Activated gamma-delta T cell treated with anti-CD3 and anti-CD28 coated beads, Interleukin-2, amount 50 U/mL, for 16 hours (primary cell): ENCODE measurements at places on chromosomes 3 and 15.

DNA sequence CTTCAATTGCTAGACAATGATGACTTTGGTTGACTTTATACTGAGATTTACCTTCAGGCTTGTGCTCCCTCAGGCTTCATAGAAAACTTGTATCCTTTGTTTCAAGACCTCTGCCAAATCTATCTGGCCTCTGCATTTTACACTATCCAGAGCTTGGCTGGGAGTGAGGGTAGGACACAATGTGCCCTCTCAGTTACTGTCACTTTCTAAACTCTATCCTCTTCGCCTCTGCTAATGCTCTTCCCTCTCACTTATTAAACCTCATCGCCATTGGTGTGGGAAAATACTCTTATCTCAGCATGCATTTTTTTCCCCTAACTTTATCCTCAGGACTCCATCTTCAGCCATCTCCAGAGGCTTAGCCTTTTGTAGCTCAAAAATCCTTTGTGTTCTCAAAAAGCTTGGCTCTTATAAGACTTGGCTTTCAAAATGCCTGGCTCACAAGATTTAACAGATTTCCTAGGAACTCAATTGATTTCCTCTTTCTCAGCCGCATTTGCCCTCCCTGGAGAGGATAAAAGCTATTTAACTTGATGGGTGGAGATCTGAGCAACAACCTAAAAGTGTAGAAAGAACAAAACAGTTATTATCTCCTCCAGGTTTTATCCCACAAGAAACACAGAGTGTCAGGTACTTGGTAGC, 28.3 kb downstream of the SUCNR1 start:
- DNase-seq, result no peak

DNA sequence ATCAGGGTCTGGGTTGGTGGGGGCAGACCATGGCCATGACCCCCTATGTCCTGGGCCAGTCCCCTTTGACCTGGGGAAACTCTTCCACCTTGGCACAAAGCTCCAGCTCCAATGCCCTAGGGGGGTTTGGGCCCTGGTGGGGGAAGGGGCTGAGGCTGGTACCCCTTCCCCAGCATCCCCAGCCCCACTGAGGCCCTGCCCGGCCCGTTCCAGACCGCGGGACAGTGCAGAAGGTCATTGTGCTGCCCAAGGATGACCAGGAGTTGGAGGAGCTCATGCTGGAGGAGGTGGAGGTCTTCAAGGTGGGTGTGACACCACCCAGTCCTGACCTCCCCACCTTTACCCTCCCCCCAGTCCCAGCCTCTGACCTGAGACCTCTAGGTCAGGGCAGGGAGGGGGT, 6.2 kb upstream of the GNAT1 start:
- no peak for DNase-seq

GRCh38 chr15:25439369-25439836, 579 bp upstream of the UBE3A start:
- DNase-seq, result no peak

DNA sequence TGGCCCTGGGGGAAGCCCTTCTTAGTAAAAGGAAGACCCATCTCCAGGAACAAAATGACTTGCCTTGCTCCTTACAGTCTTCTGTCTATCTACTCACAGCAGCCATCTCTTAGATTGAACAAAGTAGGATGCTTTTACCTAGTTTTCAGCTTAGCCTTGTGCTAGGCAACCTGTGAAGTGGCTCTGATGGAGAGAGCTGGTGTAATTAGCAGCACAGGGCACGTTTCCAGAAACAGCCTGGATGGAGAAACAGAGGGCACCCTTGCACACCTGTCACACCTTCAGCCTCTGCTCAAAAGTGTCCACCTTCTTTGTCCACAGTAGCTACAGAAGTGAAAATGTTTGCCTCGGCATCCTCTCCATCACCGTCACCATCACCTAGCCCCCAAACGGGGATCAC, 292.9 kb downstream of the RORA start:
- DNase-seq, result no peak

DNA sequence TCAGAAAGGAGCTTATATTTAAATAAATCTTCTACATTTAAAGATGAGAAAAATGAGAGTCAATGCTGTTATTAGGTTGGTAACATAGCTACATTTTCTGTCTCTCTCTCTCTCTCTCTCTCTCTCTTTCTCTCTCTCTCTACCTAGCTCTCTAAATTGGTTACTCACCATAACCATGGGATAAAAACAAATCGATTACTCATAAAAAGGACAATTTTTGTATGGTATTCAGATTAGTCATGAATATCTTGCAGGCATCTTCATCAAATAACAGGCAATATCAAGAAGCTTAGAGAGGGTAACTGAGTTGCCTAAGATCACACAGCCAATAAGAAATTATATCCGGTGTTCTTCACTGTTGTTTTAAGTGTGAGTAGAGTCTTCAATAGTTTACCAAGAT, 81.8 kb upstream of the ALCAM start:
- no peak for DNase-seq

DNA sequence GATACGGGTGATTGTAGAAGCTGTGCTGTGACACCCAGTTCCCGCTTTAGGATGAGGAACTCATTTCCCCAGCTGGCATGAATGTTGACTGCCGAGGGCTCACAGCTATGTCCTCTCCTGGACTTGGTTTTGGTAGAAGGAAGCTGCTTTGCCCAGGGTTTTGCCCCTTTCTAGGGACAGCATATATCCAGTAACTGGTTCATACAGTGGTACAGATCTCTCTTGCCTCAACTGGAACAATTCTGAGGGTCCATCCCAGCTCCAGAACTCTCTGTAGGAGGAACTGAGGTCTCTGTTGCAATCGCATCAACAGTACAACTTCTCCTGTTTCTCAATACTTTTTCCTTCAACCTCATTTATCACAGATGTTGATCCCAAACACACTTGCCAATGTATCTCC, 54.5 kb upstream of the FNDC3B start:
- no peak for DNase-seq

DNA sequence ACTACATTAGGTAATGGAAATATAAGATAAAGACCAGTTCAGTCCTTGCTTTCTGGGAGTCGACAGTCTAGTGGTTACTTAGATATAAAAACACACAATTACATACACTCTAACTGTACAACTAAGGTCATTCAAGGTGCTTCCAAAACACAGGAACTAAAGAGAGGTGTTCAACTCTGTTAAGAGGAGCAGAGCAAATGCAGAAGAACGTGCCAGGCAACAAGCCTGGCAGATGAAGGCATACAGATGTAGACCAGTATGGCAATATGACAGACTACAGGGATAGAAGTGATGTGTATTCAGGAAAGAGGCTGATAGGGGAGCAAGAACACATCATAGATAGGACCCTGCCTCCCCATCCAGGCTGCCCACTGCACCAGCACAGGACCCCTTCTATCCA, 78.3 kb downstream of the CBLB start:
- DNase-seq, result no peak

- no peak for DNase-seq
Observed at GRCh38 chr3:168157099-168157700, 61.5 kb upstream of the GOLIM4 start.

DNA sequence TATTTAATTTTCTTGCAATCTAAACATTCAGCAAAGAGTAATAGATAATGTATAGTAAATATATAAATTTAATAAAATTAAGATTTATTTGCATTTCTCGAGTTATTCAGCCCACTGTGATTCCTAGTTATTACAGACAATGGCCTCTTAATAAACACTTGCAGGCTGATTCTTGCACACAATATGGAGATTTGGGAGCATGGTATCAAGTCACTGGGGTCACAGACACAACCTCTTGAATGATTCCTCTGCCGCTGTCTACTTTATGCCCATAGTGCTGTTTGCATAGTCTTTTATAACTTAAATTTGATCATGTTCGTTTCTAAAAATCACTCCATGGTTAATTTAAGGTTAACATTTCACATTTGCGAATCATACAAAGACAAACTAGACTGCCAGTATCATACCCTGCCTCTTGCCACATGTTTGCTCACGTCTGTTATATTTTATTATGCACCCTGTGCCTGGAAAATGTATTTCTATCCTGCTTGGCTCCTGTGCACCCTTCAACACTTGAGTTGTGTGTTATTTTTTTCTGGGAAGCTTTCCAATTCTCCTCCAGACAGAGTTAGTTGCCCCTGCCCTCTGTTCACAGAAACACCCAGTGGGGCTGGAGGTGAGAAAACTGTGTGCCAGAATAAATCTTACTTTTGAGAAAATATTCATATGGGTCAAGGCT, 206.3 kb upstream of the ROBO1 start:
- no peak for DNase-seq
